RWPE2 (cell line): ENCODE measurements at places on chromosomes 16 and 17.

DNA sequence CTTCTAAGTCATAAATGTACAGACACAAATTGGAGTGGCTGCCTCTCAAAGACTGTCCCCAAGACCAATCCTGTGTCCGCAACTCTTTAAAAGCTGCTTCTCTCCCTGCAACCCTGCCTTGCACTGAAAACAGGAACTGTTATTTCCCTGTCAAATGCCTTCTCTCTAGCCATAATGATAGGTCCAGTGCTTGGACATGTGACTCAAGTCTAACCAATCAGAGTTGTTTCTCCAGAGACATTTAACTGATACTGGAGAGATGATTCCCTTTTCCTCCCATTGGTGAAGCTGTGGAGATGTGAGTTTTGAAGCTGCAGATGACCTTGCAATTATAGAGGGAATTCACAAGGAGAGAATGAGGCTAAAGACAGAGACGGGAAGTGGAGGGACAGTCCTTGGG, 253.3 kb upstream of the CDH5 start:
- H3K27ac ChIP-seq: no peak overlapping the region
- H3K36me3 ChIP-seq: no peaks in the 10 kb centered on the region
- no peak for DNase-seq
- H3K4me3 ChIP-seq: no peak overlapping the region

DNA sequence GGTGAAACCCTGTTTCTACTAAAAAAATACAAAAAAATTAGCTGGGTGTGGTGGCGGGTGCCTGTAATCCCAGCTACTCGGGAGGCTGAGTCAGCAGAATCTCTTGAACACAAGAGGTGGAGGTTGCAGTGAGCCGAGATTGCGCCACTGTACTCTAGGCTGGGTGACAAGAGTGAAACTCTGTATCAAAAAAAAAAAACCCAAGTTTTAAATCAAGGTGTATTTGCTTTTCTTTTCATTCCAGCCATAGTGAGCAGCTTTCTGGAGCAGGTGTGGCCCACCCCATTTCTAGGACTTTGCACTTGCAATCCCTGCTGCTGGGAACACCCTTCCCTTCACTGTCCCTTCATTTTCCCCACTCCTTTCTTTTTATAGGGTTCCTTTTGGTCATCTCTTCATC, 28.8 kb downstream of the TMEM238L start:
- no peaks in the 10 kb centered on the region for H3K36me3 ChIP-seq
- DNase-seq: no peak
- H3K27me3 ChIP-seq: no peaks in the 10 kb centered on the region
- no peaks in the 10 kb centered on the region for H3K4me1 ChIP-seq
- H3K27ac ChIP-seq: no peak overlapping the region

- H3K27me3 ChIP-seq: no peaks in the 10 kb centered on the region
- H3K4me3 ChIP-seq: no peak overlapping the region
- H3K4me1 ChIP-seq: no peaks in the 10 kb centered on the region
- no peak for DNase-seq
- no peak overlapping the region for H3K27ac ChIP-seq
These were observed 137.5 kb downstream of the TRIM37 start for GRCh38 chr17:58969156-58969555.

DNA sequence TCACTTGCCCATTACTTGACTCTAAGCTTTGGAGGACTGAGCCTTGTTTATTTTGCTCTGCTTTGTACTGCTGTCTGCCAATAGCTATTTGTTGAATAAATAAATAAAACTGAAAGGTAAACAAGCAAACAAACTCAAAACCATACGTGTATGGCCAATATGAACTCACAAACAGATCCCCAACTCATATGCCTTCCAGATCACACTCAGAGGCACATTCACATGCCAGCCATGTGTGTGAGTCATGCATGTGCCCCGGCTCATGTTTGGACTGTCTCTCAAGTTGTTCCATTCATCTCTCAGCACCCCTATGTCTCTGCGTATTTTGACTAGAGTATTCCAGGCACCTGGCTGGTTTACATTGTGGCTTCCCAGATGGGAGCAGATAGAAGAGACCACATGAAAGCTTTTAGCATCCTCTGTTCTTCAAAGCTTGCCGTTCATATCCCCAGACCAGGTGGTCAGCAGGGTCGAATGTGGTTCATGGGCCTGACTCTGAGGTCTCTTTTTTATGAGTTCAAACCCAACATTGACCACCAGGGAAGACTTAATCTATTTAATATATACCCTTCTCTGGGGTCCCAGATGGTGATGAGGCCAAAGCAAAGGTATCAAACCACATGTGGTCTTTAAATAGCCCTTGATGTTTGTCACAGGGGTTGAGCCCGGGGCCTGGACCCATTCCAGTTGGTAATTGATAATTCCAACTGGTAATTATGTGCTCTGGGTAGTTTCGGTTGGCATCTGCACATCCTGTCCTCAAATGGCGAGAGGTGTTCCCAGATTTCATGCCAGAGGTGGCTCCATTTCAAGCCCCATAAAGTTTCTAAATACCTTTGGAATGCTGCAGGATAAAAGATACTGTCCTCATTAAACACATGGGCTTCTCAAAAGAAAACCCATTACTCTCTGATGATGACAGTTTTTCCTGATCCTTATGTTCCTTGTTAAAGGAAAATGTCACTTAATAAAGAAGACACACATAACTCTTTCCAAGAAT, 287.3 kb upstream of the MAF start:
- no peak for DNase-seq
- no peak overlapping the region for H3K4me3 ChIP-seq
- no peaks in the 10 kb centered on the region for H3K36me3 ChIP-seq
- no peak overlapping the region for H3K27ac ChIP-seq
- no peaks in the 10 kb centered on the region for H3K27me3 ChIP-seq
